ENCODE measurements at places on chromosomes 4 and X.

- H3K27me3 ChIP-seq = no peaks in the 10 kb centered on the region
- H3K4me1 ChIP-seq = no peaks in the 10 kb centered on the region
- H3K4me3 ChIP-seq = no peak overlapping the region
- no peak overlapping the region for H3K27ac ChIP-seq
These were observed 101.8 kb downstream of the ARAP2 start for GRCh38 chr4:36142504-36142903.

- no peaks in the 10 kb centered on the region for H3K36me3 ChIP-seq
- DNase-seq = no peak
- H3K4me3 ChIP-seq = no peak overlapping the region
- peaks cover 6% of the 10 kb centered on the region for H3K4me1 ChIP-seq
These were observed 15.0 kb upstream of the TLR1 start for GRCh38 chr4:38819569-38819968.

DNA sequence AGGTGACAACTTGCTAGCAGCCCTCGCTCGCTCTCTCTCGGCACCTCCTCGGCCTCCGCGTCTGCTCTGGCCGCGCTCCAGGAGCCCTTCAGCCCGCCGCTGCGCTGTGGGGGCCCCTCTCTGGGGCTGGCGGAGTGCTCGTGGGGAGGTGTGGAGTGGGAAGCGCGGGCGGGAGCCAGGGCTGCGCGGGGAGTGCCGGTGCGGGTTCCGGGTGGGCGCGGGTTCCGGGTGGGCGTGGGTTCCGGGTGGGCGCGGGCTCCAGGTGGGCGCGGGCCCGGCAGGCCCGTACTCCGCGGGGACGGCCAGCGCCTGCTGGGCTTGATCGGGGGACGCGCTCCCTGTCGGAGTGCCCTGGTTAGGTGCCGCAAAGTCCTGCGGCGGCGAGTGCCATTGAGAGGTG lies 384.3 kb downstream of the GPM6A start:
- H3K4me1 ChIP-seq = no peaks in the 10 kb centered on the region
- no peaks in the 10 kb centered on the region for H3K27me3 ChIP-seq
- DNase-seq = no peak
- H3K4me3 ChIP-seq = no peak overlapping the region
- H3K27ac ChIP-seq = no peak overlapping the region
- H3K36me3 ChIP-seq = no peaks in the 10 kb centered on the region

GRCh38 chr4:165151734-165152133 lies 39.1 kb upstream of the TMEM192 start:
- no peaks in the 10 kb centered on the region for H3K27me3 ChIP-seq
- H3K36me3 ChIP-seq = no peaks in the 10 kb centered on the region
- H3K4me3 ChIP-seq = no peak overlapping the region
- DNase-seq = no peak

DNA sequence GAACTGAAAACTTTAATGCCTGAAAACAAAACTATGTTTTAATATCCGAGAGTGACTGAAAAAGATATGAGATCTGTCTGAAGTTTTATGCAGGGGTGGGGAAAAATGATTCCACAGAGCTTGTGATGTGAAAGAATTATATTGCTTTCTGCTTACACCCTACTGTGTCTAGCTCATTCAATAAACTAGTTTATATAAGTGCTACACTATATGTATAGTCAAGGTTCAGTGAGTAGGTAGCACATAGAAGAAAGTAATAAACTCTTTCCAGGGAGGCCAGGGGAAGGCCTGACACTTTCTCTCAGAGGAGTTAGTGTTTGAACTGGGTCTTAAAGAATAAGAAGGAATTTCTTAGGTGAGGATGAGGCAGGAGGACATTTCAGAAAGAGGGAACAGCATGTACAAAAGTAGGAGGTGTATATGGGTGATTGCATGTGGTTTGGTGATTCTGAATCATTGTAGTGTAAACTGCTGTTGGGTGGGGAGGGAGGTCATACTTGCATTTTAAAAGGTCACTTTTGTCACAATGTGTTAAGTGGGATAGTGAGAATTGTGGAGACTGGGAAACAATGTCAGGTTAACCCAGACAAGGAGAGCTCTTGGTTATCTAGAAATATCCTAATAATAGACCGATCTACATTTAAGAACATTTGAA lies 25.1 kb upstream of the TEX13D start:
- no peak overlapping the region for H3K27ac ChIP-seq
- H3K4me3 ChIP-seq = no peak overlapping the region
- no peaks in the 10 kb centered on the region for H3K4me1 ChIP-seq

GRCh38 chr4:168057412-168057811 lies 34.9 kb upstream of the ANXA10 start:
- H3K4me1 ChIP-seq = no peaks in the 10 kb centered on the region
- H3K27me3 ChIP-seq = no peaks in the 10 kb centered on the region
- no peak for DNase-seq
- H3K36me3 ChIP-seq = no peaks in the 10 kb centered on the region

Data from trophoblast cell (in vitro differentiated cells and primary cell).